SHP77 treated with DMSO at 0.1 percent for 48 hours (cell line): ENCODE measurements at places on chromosomes 1 and 21.

- DNase-seq: no peak
Measured at GRCh38 chr1:47724432-47724999, 272.7 kb downstream of the TRABD2B start.

- DNase-seq: peak; percentile 81
Measured at GRCh38 chr1:150876119-150876454, 312 bp downstream of the ARNT start.

DNA sequence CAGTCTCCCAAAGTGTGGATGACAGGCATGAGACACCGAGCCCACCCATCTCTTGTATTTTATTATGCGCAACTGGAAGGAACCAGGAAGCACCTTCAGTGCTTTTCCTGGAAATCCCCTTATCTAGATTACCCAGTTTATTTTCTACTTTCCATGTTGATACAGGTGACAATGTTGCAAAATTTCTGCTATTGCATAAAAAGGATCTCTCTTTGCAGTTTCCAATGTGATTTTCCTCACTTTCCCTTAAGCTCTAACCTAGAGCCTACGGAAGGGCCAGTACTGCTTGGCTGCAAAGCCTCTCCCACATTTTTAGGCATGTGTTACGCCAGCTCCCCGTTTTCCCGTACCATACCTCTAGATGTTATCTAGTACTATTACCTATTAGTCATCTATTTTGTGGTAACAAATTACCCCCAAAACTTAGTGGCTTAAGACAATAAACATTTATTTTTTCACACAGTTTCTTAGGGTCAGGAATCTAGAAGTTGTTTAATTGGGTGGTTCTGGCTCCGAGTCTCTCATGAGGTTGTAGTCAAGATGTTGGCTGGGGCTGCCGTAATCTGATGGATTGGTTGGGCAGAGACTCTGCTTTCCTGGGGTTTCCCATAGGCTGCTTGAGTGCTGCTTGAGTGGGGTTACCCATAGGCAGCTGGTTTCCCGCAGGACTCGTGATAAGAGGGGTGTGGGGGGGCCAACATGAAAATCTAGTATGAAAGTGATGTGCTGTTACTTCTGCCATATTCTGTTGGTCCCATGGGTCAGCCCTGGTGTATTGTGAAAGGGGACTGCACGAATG lies 131.5 kb upstream of the HNRNPU start:
- DNase-seq: no peak

DNA sequence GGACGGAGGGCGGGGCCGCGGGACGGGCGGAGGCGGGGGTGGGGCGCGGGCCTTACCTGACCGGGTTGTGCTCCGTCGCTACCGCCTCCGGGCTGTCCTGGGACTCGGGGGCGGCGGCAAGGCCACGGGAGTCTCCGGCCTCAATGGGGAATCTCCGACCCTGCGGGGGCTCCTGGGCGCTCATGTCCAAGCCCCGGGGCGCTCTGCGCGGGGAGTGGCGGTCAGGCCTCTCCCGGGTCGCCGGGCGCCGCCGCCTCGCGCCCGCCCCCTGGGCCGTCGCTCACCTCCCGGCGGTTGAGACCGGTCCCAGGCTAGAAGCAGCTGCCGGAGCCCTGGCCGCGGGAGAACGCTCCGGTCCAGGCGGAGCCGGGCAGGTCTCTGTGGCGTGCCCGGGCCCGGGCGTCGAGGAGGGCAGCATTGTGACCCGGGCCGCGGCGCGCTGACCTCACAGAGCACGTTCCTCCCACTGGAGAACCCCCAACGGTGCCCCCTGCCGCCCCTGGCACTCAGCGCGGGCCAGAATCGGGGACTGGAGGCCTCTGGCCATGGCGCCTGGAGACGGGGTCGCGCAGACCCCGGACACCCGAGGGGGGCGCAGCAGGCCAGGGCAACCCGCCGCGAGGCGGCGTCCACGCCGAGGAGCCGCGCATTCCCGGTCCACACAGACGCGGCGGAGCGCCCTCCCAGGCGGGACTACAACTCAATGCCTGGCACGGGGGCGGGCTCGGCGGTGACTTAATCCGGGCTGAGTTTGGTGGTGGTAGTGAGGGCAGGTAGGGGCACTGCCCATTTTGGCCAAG lies 411 bp downstream of the FAM229A start:
- DNase-seq: no peak

GRCh38 chr1:205578780-205579571 lies 52.8 kb downstream of the ELK4 start:
- no peak for DNase-seq

GRCh38 chr1:9352377-9353134 lies 59.9 kb downstream of the SPSB1 start:
- no peak for DNase-seq

- DNase-seq: no peak
Measured at GRCh38 chr1:85465786-85466134, 801 bp upstream of the DDAH1 start.

- no peak for DNase-seq
Measured at GRCh38 chr1:181179987-181180365, 91.5 kb downstream of the IER5 start.

DNA sequence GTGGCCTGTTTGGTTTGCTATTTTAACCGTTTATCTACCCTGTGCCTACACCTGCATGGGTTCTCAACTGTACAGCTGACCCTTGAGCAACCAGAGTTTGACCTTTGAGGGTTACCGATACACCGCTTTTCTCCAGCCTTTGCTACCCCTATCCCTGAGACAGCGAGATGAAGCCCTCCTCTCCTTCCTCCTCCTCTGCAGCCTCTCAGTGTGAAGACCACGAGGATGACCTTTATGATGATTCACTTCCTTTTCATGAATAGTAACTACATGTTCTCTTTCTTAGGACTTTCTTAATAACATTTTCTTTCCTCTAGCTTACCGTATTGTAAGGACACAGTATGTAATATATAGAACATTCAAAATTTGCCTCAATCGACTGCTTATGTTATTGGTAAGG lies 14.5 kb upstream of the RNF187 start:
- DNase-seq: no peak

- DNase-seq: no peak
Measured at GRCh38 chr1:109806733-109807400, 43.1 kb upstream of the EPS8L3 start.

- no peak for DNase-seq
Measured at GRCh38 chr1:15736892-15737261, 819 bp downstream of the SLC25A34 start.

- no peak for DNase-seq
Measured at GRCh38 chr1:184310157-184310819, 76.5 kb upstream of the C1orf21 start.

GRCh38 chr1:44263568-44264450 lies 50.5 kb downstream of the DMAP1 start:
- no peak for DNase-seq

DNA sequence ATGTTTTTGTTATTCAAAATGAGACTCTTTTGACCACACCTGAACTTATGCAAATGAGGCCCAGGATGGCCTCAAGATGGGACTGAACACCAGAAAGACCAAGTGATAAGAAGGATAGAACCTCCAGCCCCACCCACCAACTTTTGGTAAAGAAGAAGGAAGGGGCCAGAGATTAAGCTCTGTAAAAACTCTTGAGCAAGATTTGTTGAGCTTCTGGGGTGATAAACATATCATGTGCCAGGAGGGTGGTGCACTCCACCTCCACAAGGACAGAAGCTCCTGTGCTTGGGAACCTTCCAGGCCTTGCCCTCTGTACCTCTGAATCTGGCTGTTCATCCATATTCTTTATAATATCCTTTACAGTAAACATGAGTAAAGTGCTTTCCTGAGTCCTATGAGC lies 5.3 kb downstream of the RSPH1 start:
- no peak for DNase-seq

GRCh38 chr1:46342084-46342656 lies 1.6 kb downstream of the NSUN4 start:
- DNase-seq: no peak

DNA sequence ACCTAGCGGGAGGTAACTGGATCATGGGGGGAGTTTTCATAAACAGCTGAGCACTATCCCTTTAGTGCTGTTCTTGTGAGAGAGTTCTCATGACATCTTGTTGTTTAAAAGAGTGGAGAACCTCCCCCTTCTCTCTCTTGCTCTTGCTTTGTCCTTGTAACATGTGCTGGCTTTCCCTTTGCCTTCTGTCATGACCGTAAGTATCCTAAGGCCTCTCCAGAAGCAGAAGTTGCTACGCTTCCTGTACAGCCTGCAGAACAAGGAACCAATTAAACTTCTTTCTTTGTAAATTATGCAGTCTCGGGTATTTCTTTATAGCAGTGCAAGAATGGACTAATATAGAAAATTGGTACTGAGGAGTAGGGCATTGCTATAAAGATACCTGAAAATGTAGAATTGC lies 515.6 kb downstream of the NEGR1 start:
- DNase-seq: no peak

GRCh38 chr1:202692959-202693555 lies 17.2 kb downstream of the SYT2 start:
- no peak for DNase-seq

- DNase-seq: no peak
Measured at GRCh38 chr21:46594276-46594675, 10.6 kb downstream of the S100B start.

GRCh38 chr1:152227310-152227928 lies 3.4 kb upstream of the HRNR start:
- DNase-seq: no peak

DNA sequence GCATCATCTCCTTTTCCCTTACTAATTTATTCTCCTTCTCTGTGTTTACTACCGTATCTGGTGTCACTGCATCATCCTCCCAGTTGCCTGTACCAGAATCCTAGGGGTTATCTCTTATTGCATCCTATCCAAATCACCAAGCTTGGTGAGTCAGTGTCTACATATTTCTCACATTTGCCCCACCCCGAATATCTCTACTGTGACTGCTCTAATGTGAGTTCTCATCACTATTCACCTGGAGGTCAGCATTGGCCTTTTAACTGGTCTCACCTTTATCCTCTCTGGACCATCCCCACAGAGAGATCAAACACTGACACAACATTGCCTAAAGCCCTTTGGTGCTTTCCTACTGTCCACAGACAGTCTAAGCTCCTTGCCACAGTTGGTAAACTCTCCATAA lies 45.7 kb upstream of the ZNF648 start:
- DNase-seq: no peak
